Thymus (tissue), 14 donors: ENCODE measurements at places on chromosomes 1 and 21.

GRCh38 chr1:47930210-47930840, 66.9 kb downstream of the TRABD2B start:
- no peak for DNase-seq

DNA sequence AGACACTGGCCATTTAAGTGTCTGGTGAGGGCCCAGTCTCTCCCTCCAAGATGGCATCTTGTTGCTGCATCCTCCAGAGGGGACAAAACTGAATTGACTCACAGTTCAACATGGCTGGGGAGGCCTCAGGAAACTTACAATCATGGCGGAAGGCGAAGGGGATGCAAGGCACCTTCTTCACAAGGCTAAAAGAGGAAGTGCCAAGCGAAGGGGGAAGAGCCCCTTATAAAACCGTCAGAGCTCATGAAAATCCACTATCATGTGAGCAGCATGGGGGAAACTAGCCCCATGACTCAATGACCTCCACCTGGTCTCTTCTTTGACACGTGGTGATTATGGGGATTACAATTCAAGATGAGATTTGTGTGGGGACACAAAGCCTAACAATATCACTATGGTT, 280.1 kb downstream of the HHAT start:
- DNase-seq = no peak

- no peak for DNase-seq
Measured at GRCh38 chr1:87428367-87428766, 99.7 kb downstream of the LMO4 start.

GRCh38 chr1:44002606-44003157, 11.3 kb downstream of the CCDC24 start:
- DNase-seq = no peak

DNA sequence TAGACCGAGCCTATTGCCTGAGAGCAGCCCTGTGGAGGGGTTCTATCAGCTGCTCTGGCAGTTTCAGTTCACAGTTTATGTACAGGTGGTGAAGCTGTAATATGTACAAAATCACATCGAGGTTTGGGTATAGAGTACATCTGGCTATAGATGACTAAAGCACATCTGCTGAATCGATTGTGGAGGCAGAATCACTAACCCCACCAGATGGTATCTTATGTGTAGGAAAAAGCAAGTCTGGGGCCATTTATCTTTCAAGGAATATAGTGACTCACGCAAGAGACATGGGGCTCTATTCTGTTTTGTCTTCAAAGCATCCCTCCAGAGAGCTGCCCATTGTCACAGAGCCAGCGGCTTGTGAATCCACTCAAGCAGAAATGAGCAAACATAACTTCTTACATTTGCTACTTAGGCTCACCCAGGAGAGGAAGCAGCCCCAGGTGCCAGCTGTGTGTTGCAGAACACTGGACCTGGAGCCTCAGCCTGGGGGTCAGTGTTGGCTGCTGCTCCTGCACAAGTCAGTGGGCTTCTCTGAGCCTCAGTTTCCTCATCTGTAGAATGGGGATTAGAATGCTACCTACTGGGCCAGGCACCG, 21.3 kb downstream of the MIIP start:
- no peak for DNase-seq

DNA sequence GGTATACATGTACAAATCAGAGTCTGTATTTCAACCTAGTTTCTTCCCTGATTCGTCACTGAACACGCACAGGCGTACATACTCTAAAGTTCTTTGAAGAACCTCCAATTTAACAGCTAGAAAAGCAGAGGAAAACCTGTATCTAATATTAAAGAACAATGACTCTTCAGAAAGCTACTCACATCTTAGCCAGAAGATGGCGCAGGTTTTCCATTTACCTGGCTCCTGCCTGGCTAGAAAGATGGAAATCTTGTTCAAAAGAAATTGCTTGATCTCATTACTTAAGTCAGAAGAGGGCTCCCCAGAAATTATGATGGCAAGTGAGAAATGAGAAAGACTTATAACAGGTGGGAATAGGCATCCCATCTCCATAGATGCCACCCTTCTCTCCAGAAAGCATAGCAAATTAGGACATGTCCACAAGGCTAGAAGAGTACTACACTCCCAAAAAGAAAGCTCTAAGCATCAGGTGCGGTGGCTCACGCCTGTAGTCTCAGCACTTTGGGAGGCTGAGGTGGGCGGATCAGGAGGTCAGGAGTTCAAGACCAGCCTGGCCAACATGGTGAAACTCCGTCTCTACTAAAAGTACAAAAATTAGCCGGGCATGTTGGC, 19.0 kb upstream of the L1TD1 start:
- DNase-seq = peak; percentile 30
